ENCODE measurements at places on chromosomes 7 and 10.

DNA sequence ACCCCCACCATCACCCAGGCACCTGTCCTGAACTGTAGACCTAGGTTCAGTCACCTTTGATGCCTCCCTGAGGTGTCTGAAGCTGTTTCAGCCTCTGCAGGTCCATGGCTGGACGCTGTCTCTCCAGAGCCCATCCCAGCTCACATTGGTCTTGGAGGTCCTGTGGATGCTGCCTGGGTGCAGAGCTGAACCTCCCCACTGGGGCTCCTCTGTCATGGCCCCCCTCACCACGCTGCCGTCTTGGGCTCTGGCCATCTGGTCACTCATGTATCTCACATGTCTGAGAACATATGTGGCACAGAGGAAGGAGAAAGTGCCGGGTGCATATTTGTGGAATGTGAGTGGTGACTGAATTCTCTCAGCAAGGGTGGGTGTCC lies 108.9 kb downstream of the NKX6-2 start:
- DNase-seq, result no peak

DNA sequence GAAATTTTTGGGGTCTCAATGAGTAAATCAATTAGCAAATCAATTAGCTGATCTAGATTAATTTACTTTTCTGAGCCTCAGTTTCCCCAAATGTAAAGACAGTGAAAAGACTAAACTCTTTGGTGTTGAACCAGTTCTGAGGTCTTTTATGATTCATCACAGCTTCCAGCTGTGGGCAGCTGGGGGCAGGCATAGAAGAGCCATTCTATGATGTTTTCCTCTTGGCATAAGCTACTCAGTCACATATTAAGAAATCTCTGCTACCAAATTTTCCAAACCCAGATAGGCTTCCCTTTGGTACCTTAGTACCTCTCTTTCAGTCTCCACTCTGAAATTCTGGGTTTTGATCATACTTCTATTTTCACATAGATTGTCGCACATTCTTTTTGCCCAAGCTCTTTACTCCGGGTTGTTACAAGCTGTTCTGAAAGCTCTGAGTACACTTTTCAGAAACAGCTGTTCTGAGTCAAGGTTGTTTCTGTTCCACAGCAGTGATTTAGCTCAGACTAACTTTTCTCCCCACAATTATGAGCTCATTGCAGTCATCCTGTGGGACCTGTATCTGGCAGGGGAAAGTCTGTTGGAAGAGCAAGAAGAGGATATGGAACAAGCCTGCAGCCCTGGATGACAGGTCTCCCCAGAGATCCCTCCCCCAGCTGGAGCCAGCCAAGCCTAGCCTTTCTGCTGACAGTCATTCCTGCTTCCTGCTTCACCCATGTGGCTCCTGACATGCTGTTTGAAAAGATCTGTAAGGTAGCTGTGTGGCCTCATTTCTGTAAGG lies 599.6 kb upstream of the GHITM start:
- no peak for DNase-seq

- DNase-seq, result no peak
Observed at GRCh38 chr10:121792198-121792597, 135.6 kb downstream of the ATE1 start.

GRCh38 chr10:107275806-107276205 lies 111.3 kb upstream of the SORCS1 start:
- DNase-seq, result no peak

GRCh38 chr10:88986549-88987242 lies 3.9 kb upstream of the FAS start:
- DNase-seq, result no peak

DNA sequence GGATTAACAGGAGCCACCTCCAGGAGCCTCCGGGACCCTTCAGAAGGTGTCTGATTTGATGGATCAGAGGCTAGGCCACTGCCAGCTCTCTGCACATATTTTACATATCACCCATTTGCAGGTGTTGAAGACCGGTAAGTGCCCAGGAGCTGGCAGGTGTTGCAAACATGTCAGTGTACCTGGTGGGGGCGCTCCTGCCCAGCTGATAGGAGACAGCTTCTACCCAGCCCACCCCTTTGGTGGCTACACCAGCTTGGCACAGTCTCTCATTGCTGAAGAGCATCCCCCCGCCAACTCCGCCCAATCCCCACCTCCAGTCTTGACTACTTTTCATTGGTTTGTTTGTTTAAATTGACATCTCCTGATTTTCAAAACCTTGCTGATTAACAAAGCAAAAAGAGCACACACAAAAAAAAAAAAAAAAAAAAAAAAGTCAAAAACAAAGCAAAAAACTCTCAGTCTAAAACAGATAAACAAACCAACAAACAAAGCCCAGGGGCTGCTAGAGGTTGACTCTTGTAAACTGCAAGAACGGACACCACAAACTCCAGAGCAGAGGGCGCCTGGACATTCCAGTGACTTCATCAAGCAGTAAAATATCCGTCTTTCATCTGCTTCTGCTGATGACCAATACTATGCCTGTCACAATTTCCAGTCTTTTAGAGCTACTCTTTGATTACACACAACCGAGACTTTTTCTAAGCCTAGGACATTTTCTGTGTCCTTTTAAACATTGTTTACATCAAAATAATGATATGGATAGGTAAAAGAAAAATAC lies 275.3 kb downstream of the NRG3 start:
- DNase-seq, result peak; percentile 5

GRCh38 chr7:10537764-10538163 lies 435.9 kb upstream of the PHF14 start:
- DNase-seq, result no peak

GRCh38 chr10:33793793-33794192 lies 459.3 kb upstream of the NRP1 start:
- DNase-seq, result no peak

DNA sequence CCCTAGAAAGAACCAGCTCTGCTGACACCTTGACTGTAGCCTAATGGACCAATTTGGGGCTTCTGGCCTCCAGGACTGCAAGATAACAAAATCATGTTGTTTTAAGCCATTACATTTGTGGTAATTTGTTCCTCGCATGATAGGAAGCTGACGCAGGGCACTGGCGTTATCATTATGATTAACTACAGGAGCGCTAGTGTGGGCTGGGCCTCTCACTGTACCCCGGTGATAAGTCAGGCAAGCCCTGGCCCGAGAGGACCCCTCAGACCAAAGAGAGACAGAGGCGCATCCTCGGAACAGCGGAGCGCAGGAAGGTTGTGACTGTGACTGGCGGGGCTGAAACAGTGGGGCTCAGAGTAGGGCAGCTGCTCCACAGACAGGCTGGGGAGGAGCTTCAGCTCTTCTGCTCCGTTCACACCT lies 150.3 kb upstream of the CHST15 start:
- no peak for DNase-seq

GRCh38 chr7:66078067-66078466 lies 2.4 kb downstream of the ASL start:
- no peak for DNase-seq

GRCh38 chr10:127216786-127217185 lies 20.4 kb upstream of the INSYN2A start:
- DNase-seq, result no peak

- DNase-seq, result peak; percentile 45
Observed at GRCh38 chr7:48636391-48637015, 287.8 kb upstream of the CDC14C start.

DNA sequence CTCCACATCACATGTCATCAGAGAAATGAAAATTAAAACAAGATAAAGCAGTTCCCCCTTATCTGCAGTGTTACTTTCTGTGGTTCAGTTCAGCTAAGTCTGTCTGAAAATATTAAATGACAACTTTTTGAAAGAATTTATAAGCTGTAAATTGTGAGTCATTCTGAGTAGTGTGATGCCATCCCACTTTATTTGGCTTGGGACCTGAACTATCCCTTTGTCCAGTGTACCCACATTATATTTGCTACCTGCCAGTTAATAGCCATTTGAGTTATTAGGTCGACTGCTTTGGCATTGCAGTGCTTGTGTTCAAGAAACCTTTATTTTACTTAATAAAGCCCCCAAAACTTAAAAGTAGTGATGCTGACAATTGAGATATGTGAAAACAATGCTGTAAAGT lies 804.2 kb downstream of the ANKRD7 start:
- no peak for DNase-seq

DNA sequence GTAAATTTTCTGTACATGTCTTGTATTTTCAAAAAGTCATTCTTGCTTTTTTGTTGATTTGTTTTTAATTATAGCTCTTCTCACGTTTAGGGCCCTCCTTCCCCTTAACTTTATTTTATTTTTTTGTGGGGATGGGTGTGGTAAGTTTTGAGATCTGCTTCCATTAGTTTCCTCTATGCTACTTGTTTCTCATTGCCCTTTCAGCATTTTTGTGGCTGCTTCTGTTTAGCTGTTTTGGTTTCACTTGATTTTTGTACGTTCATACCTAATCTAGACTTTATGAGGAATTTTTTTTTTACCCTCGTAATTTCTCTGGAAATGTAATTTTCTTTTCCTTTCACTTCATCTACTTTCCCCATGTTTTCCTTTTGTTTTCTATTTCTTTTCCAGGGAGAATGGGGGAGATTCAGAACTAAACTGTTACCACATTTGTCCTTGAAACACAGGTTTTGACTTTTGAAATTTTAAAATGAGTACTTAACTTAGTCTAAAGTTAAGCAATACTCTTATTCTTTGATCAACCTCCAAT lies 80.8 kb downstream of the ATRNL1 start:
- DNase-seq, result no peak

GRCh38 chr7:6714360-6714759 lies 7.6 kb upstream of the ZNF12 start:
- DNase-seq, result no peak

- no peak for DNase-seq
Observed at GRCh38 chr7:43570688-43571365, 12.1 kb upstream of the STK17A start.

DNA sequence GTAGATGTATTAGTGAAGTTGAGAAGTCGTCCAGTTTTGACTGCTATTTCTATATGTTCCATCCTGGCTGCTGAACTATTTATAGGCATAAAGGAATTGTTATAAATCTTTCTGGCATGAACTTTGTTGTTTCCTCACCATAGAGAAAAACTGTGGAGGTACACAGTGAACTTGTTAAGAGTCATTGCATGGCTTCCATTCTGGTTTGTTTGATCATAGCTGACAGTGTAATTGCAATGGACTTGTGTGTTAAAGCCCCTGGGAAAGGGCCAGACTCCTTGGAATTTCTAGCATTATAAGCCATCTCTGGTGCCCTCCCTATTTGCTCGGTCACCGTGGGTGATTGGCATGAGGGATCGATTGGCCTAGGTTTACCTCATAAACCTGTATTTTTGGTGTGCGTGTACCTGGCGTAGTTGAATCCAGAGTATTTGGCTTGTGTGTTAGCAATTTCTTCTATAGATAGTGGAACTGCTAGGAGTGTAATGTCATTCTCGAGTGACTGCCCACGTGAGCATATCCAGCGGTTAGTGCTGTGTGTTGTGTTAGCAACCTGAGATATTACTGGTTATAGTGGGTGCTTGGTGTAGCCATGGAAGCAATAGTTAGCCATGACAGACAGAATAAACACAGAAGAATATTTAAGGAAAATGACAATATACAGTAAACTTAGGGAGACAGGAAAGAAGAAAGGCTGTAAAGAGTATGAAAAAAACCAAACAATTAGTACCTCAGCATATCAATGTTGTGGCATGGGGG lies 5.9 kb upstream of the SYPL1 start:
- DNase-seq, result no peak

- no peak for DNase-seq
Observed at GRCh38 chr7:6338551-6339274, 66.3 kb upstream of the CYTH3 start.

- DNase-seq, result no peak
Observed at GRCh38 chr10:124652701-124653100, 91.5 kb downstream of the FAM53B start.

- no peak for DNase-seq
Observed at GRCh38 chr7:45585628-45586027, 11.5 kb downstream of the ADCY1 start.

DNA sequence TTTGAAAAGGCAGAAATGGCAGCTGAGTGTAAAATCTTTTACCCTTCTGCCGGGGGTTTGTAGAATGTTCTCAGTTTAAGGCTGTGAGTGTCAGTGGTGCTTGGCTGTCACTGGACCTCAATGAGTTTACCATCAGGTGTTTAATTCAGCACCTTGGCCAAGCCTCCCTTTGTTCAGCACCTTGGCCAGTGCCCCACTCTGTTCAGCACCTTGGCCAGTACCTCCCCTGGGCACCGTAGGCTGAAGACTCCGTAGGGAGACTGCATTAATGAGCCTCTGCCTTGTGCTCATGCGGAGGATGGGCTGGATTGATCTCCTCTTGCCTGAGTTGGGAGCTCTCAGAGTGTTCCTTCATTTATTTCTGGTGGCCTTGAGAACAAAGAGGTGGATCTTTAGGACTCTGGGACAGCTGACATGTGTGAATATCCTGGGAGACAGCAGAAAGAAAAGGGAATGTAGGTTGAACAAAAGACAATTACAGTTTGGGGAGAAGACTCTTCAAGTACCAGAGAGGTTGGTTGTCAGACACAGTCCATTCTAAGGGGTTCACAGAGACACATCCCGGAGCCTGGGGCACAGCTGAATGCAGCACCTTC lies 1.6 kb downstream of the FAM24A start:
- DNase-seq, result no peak

- DNase-seq, result peak; percentile 54
Observed at GRCh38 chr7:125567686-125568085, 638.1 kb upstream of the POT1 start.

GRCh38 chr7:158541346-158542010 lies 46.1 kb downstream of the PTPRN2 start:
- DNase-seq, result no peak

GRCh38 chr10:52775132-52775647 lies 2.6 kb upstream of the MBL2 start:
- no peak for DNase-seq

DNA sequence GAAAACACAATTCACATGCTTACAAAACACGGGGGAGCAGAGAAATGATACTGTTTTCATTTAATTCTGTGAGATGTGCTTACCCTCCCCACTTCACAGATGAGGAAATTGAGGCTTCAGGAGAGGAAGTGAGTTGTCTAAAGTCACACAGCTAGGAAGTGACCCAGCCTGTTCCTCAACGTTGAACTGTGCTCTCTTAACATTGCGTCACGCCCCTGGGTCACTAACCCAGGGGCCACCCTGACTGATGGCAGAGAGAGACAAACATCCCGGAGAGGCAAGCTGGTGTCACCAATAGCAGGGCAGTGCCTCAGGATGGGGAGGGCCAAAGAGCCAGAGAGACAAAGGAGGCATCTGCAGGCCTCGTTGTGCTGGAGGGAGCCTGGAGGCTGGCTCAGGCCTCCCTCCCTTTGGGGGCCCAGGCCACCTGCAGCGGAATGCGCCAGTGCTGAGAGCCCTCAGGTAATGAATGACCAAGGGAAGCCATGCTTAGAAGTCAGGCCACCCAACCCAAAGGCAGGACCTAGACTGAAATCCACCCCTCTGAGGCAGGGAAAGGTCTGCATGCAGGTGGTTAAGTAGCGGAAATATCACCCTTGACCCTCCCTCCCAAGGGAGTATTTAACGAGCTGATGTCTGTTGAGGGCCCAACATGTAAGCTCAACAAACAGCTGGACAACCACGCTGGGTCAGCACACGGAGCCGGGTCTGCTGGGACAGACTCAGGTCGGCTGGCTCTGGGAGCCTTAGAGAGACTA lies 81.3 kb downstream of the C10orf105 start:
- DNase-seq, result no peak

DNA sequence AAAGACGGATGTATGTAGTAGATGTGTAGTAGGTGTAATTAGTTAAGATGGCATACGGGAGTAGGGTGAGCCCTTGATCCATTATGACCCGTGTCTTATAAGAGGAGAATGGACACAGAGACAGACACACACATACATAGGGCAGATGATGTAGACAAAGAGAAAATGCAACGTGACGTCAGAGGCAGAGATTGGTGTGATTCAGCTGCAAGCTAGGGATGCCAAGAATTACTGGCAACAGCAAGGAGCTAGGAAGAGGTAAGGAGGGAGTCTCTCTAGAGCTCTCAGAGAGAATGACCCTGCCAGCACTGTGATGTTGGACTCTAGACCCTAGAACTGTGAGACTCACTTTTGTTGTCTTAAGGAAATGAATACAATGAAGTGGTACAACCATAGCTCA lies 247.0 kb upstream of the HABP2 start:
- DNase-seq, result no peak
